ENCODE measurements at places on chromosomes 4 and X.

- no peak for DNase-seq
Observed at GRCh38 chrX:47649271-47649670, 1.1 kb downstream of the ELK1 start.

DNA sequence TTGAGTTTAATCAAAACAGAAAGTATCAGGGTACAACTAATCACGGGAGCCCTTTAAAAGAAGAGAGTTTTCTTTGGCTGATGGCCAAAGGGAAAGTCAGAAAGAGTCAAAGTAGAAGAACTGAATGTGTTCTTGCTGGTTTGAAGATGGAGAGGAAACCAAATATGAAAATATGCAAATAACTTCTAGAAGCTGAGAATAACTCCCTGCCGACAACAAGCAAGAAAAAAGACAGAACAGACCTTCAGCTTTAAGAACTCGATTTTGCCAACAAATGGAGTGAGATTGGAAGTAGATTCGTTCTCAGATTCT, 903.8 kb downstream of the STIM2 start:
- DNase-seq: no peak

DNA sequence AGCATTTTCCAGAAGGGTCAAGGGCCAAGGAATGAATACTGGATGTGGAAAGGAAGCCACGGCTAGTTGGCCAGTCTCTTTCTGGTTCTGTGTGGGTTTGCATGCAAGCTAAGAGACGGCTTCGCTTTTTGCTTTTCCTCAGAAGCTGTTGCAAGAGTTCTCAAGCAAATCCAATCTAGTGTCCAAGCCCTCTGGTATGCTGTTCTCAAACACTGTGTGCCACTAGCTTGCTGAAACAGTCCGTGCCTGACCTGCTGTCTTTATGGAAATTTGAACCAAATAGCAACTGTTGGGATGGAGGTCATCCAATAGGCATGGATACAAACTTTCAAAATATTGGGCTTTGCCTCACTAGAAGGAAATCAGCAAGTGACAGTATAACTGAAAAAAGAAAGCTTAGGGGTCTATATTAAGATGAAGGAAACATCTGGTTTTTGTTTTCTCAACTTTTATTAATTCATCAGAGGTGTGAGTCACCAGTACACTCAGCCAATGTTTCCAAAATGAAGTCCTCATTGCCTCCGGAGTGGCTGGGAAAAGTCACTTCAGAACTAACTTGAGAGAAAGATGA, 70.5 kb downstream of the SLC9A6 start:
- DNase-seq: peak; percentile 68

GRCh38 chr4:127775843-127776242, 6.3 kb upstream of the HSPA4L start:
- DNase-seq: no peak

DNA sequence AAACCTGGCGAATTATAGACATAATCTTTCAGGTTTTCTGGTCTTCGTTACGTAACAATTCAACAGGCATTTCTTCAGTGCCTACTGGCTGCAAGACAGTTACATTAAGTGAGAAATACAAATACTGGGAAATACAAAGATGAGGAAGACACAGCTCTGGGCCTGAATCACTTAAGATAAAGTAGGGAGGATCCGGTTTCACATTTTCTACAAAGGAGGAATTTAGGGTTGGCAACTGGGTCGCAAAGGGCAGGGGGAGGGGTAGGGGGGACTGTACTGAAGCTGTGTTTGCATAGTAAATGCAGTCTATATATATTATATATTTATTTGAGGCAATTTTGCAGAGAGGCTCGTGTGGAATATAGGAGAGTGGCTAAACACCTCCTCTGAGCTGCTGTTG, 107.4 kb downstream of the MAML3 start:
- no peak for DNase-seq

GRCh38 chrX:141642979-141643378, 53.5 kb downstream of the SPANXA2 start:
- DNase-seq: no peak

GRCh38 chr4:170242471-170242870, 152.7 kb upstream of the AADAT start:
- no peak for DNase-seq

DNA sequence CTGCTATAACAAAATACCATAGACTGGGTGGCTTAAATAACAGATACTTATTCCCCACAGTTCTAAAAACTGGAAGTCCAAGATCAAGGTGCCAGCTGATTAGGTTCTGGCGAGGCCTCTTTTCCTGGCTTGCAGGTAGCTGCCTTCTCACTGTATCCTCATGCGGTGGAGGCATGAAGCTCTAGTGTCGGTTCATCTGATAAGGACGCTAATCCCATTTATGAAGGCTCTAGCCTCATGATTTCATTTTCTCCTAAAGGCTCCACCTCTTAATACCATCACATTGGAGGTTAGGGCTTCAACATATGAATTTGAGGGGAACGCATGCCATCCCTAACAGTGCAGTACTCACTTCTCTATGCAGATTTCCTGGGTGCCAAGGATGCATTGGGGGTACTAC, 57.9 kb upstream of the STIM2 start:
- DNase-seq: no peak

- no peak for DNase-seq
Observed at GRCh38 chrX:101999644-102000539, 68.1 kb upstream of the ZMAT1 start.

DNA sequence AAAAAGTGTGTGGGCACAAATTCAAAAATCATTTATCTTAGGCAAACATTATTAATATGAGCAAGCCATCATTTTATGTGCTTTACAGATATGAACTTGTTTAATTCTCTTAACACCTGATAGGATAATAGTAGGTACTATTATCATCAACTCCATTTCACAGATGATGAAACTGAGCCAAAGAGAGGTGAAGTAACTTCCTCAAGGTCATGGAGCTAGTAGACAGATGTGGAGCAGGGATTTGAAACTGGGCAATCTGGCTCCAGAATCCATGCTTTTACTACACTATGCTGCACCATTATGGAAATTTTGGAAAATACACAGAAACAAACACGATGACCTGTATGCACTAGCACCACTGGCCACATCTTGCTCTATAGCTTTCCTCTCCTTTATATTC, 1.0 kb upstream of the PIN4 start:
- DNase-seq: no peak

- DNase-seq: no peak
Observed at GRCh38 chrX:133306316-133306715, 88.2 kb upstream of the TFDP3 start.
